Naive thymus-derived CD8-positive, alpha-beta T cell (primary cell): ENCODE measurements at places on chromosomes 11 and 22. TPM values are rescaled to one million over a fixed set of nuclear protein-coding genes. Genes with fewer than 3 reads are reported as not detected.
A peak's percentile ranks its signal among the peaks of the same experiment; 100 is the strongest.

Gene EMID1
- total RNA-seq: not detected

Gene CDC45
- 1.8 TPM for total RNA-seq

Gene CBLIF
- total RNA-seq: not detected

Gene GGTLC2
- total RNA-seq: not detected

Gene RAG2
- total RNA-seq: not detected

Gene NXPE1
- total RNA-seq: not detected

DNA sequence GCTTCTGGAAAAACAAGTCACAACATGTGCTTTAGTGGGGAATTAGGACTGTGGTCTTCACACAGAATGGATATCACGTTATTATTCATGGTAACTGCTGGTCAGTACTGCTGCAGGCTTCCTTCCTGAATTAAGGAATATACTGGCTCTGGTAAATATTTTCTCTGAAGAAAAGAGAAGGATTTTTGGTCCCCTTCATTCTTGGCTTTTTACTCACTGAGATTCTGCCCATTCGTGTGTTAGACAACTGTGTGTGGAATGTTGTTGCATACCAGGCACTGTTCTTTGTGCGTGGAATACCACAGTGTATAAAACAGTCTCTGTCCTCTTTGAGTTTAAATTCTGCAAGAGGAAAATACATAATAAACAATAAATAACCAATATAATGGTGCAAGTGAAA, 80.3 kb downstream of the ALX4 start:
- no peak for DNase-seq

- no peak for DNase-seq
Measured at GRCh38 chr11:19245351-19245750, 4.6 kb upstream of the E2F8 start.

- no peak for DNase-seq
Measured at GRCh38 chr11:105244160-105244825, 104.7 kb upstream of the CARD18 start.

GRCh38 chr11:118436639-118437207, 431 bp downstream of the KMT2A start:
- DNase-seq: peak; percentile 65

DNA sequence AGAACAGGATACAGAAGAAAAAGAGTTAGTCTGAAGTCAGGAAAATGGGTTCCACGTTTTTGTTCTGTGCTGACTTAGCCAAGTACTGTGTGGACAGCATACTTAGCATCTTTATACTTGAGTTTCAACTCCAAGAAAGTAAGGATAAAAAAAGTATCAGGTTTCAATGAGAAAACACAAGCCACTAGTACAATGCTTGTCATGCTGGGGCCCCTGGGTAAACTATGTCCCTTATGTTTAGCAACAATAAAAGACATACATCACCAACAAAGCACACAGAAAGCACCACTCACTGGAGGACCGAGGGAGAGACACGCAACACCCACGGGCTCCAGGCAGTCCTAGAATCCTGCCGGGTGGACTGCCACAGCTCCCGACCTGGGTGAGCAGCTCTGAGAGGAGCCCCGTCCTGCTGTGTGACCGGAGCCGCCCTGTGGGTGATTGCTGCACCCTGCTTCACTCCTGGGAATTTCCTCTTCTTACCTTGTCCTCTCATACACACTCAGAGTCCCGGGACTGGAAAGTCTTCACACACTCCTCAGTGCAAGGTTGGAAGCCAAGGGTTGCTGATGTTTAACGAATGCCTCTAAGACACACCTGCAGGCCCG, 890.5 kb downstream of the BRD1 start:
- DNase-seq: no peak

- no peak for DNase-seq
Measured at GRCh38 chr11:115931548-115932083, 427.4 kb upstream of the CADM1 start.

DNA sequence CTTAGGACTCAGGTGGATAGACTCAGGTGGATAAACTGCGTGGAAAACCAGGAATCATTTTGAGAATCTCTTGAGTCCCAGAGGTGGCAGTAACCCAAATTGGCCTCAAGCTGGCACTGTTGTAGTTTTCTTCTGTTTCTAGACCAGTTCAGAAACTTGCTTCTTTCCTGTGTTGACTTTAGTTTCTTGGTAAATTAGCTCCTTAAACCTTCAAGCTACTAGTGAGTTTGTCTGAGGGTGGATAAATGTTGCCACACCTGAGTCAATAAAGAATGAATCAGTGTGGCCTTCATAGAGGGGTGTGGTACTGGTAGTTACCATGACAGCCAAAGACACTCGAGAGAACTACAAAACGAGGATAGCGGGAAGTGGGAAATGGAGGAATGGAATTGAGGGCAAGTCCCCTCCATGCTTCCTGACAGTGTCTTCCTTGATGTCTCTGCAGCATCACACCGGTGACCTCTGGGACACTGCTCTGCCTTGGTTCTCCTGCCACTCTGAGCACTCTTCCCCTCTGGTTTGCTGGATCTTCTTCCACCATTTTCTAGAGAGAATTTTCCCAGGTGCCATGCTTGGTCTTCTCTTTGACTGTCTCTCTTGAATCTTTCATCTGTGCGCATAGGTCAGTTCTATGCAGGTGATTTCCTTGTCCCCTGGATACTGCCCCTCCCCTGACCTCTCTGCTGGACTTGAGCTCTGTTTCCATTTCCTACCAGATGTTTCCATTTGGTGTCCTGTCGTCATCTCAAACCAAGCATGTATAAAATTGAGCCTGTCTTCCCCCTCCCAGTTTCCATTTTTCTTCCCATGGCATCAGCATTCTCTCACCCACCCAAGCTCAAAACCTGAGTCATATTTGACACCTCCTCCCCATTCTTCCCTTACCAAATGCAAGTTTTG, 7.2 kb downstream of the POLD4 start:
- peak; percentile 29 for DNase-seq

DNA sequence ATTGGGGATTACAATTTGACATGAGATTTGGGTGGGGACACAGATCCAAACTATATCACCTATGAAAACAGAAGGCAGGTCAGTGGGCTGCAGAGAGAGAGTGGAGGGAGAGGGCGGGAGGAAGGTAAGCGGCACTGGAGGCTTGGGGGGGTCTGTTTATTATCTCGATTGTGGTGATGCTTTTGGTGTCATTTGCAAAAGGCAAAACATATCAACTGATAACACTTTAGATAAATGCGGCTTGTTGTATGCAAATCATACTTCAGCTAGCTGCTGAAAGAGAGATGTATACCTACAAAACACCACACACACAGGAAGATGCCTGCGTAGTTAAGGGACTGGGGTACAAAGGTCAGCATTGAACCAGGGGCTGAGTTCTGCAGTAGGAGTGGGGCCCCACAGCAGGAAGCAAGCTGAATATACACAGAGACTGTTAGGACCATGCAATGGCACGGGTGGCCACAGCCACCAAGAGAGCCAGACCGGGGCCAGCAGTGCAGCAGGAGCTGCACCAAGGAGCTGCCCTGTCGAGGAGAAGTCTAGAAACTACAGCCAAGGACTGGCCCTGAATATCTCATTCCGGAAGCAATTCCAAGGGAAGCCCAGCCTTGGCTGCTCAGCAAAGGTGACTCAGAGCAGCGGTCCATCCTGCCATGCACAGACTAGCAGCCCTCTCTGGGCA, 23.8 kb upstream of the TOLLIP start:
- DNase-seq: no peak

- no peak for DNase-seq
Measured at GRCh38 chr11:134367781-134368180, 36.0 kb downstream of the GLB1L2 start.

GRCh38 chr11:1889941-1890855, 1.5 kb downstream of the PRR33 start:
- peak; percentile 26 for DNase-seq

DNA sequence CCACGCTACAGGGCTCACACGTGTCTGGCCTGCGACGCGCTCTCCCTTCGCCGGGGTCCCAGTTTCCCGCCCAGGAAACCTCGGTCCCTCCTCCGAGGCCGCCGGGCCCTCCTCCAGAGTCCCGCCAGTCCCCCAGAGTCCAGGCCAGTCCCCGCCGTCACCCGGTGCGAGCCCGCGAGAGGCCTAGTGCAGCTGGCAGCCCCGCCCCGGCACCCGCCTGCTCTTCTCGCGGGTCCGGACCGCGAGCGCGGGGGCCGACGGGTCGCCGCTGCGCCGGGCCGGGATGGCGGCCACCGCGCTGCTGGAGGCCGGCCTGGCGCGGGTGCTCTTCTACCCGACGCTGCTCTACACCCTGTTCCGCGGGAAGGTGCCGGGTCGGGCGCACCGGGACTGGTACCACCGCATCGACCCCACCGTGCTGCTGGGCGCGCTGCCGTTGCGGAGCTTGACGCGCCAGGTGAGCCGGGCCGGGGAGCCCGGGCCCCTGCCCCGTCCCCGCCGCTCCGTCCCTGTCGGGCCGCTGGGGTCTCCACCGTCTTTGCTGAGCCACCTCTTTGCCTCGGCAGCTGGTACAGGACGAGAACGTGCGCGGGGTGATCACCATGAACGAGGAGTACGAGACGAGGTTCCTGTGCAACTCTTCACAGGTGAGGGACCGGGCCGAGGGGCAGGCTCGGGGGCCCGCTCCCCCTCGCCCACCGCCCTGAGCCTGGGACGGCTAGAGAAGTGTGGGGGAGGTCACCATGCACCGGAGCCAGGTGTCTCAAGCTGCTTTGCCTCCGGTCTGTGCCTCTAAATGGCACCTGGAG, at the start of gene PTPMT1:
PTPMT1 (plus strand) TSS at position 260 of the 809 bp plus-strand sequence; CDS start at position 284, 24 bp downstream.
- DNase-seq: peak; percentile 59

DNA sequence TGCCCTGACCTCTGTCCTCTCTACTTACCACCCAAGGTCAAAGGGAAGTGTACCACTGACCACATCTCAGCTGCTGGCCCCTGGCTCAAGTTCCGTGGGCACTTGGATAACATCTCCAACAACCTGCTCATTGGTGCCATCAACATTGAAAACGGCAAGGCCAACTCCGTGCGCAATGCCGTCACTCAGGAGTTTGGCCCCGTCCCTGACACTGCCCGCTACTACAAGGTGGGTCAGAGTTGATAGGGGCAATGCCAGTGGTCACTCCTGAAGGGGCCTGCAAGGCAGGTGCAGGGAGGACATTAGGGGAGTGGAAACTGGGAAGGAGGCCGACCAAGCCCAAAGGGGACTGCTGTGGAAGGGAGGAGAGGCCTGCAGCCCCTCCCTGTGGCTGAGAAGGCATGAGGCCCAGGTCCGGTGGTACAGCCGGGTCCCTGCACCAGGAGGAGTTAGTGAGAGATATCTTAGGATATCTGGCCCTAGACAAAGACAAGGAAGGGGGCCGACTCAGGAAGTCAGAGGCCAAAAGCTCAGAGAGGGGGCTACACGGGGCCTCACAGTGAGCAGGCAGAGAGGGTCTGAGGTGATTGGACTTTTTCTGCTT, 17.9 kb downstream of the POLR3H start:
- no peak for DNase-seq

GRCh38 chr11:131838016-131838415, 467.6 kb downstream of the NTM start:
- no peak for DNase-seq

DNA sequence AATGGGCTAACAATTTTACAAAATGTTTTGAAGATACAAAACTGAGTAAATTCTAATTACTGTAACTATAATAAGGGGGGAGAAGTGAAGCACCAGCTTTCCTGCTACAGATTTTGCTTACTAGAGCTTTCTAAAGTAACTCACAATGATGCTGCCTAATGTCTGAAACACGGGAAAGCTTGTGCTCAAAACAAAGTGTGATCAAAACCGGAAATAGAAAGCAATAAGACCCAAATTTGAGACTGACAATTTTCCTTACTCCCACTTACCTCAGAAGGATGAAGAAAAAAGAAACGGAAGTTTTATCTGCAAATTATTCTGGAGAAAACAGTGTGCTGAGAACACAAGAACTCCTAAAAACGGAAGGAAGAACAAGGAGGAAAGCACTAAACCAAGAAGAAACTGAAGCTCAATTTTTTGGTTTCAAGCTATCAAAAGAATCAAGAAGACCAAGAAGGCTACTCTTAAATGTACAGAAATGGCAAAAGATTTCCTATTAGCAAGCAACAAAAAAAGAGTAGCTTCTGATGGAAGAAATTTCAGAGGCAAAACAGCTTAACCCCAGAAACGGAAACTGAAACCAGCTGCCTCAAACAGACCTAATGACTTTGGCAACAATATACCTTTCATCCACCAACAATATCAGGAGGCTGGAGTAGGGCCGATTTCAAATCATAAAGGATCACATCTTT, 33.4 kb downstream of the AMBRA1 start:
- peak; percentile 36 for DNase-seq

DNA sequence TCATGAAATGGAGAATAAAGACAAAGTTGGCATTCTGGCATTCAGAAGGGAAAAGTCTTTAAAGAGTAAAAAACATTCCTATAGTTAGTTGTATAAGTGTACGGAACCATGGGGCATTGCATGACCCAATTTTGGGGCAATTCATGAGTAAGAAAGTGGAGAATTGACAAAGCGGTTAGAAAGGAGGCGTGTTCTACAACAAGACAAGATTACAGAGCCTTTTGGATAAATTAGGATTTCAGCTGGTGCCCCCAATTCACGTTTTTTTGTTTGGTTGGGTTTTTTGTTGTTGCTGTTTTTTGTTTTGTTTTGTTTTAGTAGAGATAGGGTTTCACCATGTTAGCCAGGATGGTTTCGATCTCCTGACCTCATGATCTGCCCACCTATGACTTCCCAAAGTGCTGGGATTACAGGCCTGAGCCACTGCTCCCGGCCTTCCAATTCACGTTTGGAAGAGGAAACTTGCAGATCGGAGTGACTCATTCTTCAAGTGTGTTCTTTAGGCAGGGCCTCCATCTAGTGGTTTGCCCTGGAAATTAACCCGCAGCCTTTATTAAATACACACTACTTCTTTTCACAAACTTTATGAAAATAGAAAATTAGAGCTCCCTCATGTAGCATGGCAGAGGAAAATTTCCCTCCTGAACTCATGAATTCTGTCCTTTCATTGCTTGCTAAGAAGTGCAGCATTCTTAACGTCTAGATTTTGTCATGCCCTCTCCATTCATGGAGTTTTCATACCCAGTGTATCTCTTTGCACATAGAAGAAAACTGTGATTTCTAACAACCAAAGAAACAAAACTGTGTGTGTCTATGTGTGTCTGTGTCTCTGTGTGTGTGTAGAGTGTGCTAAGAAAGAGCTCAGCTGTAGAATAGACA, 118.1 kb downstream of the BBOX1 start:
- DNase-seq: no peak

GRCh38 chr11:120280600-120281051, 40.7 kb downstream of the POU2F3 start:
- no peak for DNase-seq

DNA sequence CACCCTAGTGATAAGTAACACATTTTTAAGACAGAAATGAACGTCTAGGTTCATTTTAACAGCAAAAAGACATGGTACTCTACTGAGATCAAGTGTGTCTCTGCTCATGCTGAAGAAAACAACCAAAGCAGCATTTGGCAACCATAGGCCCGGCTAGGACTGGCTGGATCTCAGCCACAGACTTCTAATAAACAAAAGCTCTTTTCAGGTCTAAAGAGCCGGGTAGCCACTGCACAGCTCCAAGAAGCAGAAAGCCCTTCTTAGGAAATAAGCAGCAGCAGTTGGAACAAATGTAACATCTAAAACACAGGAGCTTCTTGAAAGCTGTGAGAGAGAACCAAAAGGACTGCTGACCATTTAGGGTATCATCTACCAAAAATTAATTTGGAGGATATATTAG, 37.6 kb downstream of the PITPNB start:
- DNase-seq: no peak

GRCh38 chr11:132977746-132978145, 554.6 kb downstream of the OPCML start:
- no peak for DNase-seq
